Karpas-422 (cell line): ENCODE measurements at places on chromosomes 5 and 9.

DNA sequence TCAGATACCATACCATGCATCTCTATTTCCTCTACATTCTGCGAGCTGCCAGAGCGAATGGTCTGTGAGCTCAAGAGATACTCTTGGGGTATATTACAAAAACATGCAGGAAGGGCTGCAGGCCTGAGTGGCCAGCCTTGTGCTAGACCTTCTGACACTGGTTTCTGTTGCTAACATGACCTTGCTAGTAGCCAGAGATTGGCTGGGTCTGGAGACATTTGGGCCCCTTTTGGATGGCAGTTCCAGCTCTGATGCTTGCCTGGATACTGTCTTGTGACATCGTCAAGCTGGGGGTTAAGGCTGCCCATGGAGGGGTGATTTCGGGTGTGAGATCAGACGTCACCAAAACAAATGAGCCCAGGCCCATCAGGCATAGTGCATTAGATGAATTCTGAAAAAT is 56.1 kb upstream of the FSTL4 start:
- no peak for DNase-seq

- DNase-seq, result no peak
Measured at GRCh38 chr9:18188971-18189370, 285.0 kb upstream of the ADAMTSL1 start.

DNA sequence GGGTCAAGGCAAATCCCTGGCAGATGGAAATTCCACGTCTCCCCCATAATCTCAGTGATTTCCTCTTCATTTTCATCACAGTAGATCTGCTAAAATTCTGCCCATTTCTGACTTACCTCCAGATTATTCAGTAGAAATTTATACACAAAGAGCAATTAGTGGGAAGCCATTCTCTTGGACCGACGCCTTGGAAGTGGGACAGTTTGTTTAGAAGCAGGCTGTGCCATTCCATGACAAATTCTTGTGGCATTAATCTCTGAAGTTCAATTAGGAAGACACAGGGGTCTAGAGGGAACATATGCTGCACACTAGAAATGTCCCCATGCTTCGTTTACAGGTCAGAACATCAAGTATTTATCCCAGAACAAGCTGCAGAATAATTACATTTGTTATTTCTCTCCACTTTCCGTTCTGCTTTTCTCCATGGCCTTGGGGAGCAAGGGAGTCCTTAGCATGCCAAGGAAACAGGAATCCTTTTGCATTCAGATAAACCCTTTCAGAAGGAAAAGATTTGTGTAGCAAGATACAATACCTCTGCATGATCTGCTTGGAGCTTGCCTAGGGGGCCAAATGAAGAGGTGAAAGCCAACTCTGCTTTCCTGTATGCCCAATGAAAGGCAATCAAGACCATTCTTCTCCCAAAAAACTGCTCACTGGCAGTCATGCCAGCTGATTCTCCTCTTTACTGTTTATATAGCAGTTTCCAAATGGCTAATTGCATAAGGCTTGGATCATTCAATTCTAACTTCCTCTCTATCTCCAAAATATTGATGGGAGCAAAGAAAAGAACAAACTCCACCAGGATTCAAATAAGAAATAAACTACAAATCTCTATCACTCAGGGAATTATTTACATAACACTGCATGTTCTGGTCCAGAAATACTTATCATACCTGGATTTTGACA is 2.5 kb upstream of the PRKACG start:
- DNase-seq, result no peak

- DNase-seq, result no peak
Measured at GRCh38 chr9:130714586-130715110, 21.1 kb downstream of the EXOSC2 start.

GRCh38 chr9:87564111-87564510 is 66.4 kb downstream of the DAPK1 start:
- no peak for DNase-seq

GRCh38 chr5:57313716-57314115 is 139.9 kb downstream of the GPBP1 start:
- DNase-seq, result no peak

DNA sequence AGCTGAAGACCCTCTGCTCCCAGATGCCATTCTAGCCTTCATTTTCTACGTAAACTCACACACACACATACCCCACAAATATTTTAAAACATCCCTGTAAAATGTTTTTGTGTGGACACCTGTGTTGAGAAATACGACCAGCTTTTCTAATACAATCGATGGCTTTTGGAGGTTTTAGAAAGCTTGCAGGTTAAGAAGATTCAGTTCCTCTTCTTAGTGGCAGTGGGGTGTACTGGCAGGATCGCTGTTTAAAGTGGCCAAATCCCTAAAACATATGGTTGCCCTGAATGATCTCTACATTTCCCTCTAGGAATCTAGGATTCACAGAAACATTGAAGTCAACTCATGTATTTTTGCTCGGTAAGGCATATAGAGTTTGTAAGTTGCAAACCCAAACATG is 236.3 kb downstream of the NSG2 start:
- no peak for DNase-seq

DNA sequence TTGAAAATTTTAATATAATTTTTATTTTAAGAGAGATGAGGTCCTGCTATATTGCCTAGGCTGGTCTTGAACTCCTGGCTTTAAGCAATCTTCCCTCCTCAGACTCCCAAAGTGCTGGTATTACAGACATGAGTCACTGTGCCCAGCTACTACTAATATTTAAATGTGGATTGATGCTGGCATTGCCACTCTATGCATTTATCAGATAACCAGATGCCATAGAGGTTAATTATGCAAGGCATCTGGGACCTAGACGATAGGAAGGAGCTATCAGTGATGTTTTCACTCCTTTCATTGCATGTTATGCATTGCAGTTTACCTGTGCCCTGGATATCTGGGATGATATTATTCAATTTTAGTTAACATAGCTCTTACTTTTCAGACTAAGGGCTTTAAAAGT is 127.0 kb downstream of the RPS23 start:
- peak; percentile 39 for DNase-seq

DNA sequence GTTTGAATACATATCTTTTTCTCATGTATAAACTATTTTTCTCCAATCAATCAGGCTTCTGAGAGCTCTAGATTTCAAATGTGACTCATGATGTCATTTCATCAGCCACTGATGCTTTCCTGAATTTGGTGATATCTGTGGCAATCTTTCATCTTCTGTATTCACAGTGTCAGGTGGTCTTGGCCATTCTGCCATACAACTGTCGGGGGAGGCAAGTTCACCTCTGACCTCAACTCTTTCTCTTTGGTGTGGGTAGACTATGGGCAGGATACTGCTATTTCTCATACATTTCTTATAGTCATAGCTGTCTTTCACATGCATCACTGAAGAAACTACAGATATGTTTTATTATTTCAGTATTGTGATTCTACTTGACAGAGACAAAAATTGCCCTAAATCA is 414.1 kb upstream of the MEF2C start:
- DNase-seq, result no peak

DNA sequence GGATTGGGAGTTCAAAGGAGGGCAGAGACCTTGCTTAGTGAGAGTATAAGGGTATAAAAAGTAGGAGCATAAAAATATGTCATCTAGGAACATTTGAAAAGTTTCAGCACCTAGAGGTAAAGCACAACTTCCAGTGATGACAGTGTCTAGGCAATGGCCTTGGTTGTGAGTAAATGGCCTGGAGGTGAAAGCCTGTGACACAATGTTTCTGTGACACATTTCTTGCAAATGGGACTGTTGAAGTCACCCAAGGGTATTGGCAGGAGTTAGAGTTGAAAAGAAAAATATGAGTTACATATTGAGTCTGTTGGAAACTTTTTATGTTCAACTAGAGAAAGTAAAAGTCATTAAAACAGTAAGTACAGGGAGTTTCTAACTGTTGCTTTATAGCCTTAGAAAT is 14.8 kb downstream of the C5orf47 start:
- no peak for DNase-seq

DNA sequence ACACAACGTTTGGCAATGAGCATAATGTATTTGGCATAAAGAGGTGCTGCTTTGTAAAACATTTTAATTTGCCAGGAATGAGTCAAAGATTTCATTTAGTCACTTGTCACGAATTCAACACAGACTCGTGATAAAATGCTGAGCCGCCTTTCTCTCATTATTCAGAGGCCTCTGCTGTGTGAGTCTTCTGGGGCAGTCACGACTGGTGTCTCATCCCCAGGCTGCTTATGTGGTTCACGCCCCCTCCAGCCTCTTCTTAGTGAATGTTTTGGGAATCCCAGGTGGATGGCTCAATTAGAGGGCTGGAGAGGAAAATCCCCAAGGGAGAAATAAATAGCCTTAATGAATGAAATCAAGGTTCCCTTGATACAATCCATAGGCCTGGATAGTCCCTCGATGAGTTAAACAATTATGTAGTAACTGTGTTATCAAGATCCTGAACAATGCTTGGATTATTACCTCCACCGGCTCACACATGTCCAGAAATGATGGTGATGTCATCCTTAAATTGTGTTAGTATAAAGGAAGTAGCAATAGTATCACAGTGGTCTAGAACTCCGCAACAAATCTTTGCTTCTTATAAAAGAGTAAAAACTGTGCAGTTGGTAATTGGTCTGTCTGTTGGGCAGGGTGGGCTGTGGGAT is 192.1 kb upstream of the ADAMTS16 start:
- DNase-seq, result no peak

GRCh38 chr5:117657541-117657940 is 1082.9 kb upstream of the SEMA6A start:
- no peak for DNase-seq

DNA sequence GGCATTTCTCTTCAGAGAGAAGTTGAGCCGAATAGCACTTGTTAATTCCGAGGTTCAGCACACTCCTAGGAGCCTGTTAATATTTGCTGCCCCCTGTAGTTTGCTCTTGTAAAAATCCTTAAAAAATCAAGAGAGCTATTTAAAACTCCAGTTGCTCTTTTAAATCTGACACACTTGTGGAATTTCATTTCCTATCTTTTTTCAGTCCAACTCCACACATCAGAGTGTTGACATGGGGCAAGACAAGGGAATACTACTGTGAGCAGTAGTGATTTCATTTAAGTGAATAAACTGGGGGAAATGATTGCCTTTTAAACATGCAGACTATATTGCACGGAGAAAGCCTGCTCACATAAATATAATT is 1096.3 kb upstream of the DMAC1 start:
- DNase-seq, result peak; percentile 73

DNA sequence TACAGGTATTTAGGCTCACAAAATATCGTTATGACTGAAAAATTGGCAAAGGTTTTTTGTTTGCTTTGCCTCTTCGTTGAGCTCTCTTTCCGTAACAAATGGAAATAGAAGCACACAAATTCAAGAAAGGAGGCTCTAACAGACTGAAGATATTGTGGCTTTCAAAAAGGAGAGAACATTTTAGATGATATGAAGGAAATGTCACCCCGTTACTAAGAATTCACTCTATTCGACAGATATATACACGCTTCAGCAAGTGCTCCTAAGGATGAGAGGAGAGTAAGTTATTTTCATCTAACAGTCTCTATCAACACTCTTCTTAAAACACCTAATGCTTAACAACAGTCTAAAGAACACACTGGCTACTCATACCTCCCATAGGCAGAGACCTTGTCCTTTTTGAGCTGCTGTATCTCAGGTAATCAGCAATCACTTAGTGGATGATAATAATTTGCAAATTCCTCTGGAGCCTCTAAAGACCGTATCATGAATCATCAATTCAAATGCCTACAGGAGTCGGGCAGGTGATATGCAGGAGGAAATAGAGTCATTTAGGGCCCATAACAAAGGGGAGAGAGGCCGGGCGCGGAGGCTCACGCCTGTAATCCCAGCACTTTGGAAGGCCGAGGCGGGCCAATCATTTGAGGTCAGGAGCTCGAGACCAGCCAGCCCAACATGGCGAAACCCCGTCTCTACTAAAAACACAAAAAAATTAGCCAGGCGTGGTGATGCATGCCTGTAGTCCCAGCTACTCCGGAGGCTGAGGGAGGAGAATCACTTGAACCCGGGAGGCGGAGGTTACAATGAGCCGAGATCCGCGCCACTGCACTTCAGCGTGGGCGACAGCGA is 1.4 kb upstream of the HSDL2 start:
- DNase-seq, result no peak
